ENCODE measurements at places on chromosomes 2 and 18.

DNA sequence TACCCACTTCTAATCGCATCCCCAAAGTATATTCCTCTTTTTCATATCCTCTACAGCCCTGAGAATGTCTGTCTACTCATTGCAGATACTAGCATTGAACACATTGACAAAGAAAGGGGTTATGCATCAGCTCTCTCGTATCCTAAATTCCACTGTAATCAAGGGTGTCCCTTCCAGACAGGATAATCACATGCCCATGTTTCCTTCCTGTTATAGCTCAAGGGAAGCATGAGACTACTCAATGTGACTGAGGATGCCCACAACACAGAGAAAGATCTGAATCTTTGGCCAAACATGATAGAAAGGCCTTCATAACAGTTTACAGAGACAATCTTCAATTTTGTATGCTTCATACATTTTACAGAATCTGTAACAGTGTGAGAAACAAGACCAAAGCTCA is 69.2 kb downstream of the HIBCH start:
- no peak for DNase-seq

GRCh38 chr2:162629085-162629484 is 209.5 kb downstream of the KCNH7 start:
- no peak for DNase-seq

DNA sequence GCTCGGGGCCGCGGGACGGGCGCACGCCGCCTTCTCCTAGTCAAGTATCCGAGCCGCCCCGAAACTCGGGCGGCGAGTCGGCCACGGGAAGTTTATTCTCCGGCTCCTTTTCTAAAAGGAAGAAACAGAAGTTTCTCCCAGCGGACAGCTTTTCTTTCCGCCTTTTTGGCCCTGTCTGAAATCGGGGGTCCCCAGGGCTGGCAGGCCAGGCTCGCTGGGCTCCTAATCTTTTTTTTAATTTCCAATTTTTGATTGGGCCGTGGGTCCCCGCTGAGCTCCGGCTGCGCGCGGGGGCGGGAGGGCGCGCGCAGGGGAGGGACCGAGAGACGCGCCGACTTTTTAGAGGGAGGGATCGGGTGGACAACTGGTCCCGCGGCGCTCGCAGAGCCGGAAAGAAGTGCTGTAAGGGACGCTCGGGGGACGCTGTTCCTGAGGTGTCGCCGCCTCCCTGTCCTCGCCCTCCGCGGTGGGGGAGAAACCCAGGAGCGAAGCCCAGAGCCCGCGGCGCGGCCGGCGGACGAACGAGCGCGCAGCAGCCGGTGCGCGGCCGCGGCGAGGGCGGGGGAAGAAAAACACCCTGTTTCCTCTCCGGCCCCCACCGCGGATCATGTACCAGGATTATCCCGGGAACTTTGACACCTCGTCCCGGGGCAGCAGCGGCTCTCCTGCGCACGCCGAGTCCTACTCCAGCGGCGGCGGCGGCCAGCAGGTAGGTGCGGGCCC is 617 bp downstream of the FOSL2 start:
- peak; percentile 64 for DNase-seq

GRCh38 chr2:74010087-74010541 is 25.4 kb downstream of the TET3 start:
- DNase-seq: no peak

DNA sequence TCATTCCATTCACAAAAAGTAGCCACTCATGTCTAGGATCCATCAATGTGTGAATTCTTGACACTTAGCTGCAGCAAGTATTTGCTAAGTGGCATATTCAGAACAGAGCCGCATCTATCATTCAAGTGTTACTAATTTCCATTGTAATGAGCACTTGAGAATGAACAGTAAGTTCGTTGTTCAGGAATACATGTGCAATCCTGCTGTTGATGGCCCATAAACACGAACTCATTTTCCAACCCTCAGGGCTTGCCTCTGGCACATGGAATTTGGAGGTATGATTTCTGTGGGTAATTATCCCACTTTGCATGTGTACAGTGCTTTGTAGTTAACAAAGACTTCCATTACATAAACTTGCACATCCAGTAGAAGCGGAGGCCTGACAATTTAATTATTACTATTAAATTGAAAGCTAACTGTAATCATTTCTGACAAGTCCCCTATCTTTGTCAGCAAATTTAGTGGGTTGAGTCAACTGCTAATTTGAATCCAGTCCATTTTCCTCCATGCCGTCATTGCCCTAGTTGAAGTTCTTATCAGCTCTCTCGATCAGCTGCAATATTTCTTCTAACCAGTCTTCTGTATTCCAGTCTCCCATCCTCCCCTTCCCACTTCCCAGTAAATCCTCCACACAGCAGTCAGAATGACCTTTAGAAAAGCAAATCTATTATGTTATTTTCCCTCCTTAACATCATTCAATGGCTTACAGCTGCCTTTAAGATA is 116.0 kb upstream of the AQP4 start:
- DNase-seq: no peak

- no peak for DNase-seq
Measured at GRCh38 chr2:119184512-119184911, 26.0 kb upstream of the C1QL2 start.

GRCh38 chr2:207483066-207483465 is 46.7 kb upstream of the CREB1 start:
- no peak for DNase-seq

DNA sequence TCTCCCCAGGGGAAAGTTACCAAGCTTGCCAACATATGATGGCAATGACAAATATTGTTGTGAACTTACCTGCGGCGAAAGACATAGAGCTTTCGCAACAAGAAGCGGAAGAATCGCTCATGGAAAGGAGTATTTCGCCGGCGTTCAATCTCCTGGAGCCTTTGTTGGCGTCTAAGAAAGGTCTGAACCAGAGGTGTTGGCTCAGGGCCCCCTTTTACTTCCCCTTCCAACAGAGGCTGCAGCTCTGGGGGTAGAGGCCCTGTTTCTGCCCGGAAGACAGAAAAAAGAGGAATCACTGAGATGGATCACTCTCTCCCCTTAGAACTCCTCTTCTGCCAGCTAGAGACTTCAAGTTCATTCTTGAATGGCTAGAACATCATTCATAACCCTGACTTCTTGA is 10.8 kb downstream of the GGCX start:
- DNase-seq: no peak

- no peak for DNase-seq
Measured at GRCh38 chr2:96584017-96584416, 47.5 kb downstream of the ARID5A start.

DNA sequence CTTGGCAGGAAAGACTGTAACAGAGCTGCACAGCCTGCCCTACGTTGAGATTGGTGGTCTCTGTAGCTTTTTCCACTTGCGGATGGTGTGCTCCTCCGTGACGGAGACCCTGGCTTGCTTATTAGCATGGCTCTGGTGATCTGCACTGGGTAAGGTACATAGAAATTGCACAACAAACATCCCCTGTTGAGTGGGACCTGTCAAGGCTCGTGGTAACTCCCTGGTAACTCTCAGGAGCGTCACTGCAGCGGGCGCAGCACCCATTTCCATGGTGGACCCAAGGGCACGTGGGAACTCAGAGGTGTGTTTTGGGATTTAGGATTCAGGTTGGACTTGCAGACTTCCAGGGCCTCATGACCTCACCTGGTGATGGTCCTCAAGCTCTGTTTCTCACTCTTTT is 1.1 kb downstream of the TRAF3IP1 start:
- DNase-seq: no peak

DNA sequence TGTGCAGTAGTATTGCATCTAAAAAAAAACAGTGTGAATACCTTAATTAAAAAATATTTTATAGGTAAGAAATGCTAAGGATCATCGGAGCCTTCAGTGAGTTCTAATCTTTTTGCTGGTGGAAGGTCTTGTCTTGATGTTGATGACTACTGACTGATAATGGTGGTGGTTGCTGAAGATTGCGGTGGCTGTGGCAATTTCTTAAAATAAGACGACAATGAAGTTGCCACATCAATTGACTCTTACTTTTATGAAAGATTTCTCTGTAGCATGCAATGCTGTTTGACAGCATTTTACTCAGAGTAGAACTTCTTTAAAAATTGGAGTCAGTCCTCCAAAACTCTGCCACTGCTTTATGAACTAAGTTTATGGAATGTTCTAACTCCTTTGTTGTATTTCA is 36.2 kb downstream of the GLS start:
- no peak for DNase-seq

GRCh38 chr18:4352746-4353551 is 102.2 kb downstream of the DLGAP1 start:
- DNase-seq: no peak

DNA sequence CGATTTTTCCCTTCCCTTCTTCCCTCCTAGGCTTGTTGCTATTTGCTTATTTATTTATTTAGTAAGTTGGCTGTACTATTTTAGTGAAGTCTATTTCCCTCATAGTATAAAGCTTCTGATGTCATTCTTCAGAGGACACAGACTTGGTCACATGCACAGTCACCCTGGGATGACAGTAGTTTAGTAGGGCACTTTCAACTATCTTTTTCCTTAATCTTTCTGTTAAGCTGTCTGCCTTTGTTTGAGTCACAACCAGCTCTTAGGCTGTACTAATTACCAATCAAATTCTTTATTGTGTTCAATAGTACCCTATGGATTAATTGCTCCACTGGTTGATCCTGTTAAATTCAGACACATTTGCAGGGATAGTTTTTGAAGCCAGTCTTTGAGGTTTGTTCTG is 26.9 kb upstream of the RAB31 start:
- DNase-seq: no peak

- no peak for DNase-seq
Measured at GRCh38 chr2:222332116-222332515, 33.3 kb upstream of the PAX3 start.

DNA sequence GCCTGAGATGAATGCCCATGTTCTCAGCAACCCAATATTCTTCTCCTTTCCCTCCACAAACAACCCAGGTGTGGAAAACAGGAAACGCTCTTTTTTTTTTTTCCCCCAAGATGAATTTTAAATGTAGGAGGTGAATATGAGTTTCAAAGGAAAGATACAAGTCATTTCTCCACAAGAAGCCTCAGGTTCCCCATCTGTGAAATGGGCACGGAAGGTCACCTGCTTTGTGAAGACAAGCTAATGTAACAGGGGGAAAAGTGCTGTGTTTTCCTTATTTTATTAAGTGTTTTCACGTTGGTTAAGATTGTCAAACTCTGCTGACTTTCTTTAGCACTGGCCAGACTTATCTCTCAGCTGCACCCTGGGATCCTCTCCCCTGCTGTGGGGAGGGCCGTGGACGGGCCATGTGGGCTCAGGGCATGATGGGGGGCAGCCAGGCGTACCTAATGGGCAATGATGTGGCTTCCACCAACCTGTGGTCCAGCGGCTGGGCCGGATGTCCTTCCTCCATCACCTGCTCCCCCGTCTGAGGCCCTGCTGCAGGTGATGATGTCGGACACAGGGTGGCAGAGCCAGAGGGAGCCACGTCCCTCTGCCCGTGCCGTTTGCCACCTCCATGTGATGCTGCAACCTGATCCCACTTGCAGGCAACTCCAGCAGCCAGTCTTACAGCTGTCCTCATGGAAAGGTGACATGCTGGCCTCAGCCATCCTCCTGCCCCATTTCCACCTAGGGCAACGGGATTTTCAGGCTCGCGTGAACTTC is 130.0 kb upstream of the PXDN start:
- no peak for DNase-seq

DNA sequence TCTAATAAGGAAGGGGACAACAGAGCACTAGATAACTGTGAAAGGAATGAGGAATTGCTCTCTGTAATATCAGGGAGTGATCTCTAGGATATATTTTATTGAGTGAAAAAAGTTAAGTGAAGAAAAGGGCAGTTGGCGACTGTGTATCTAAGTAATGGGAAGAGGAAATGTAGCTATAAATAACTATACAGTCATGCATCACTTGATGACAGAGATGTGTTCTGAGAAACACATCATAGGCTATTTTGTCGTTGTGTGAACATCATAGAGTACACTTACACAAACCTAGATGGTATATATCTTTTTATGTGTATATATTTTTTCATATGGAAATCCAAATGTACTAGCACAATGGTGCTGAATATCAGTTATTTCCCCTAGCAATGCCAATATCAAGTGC is 329.3 kb downstream of the TXNL1 start:
- no peak for DNase-seq

- no peak for DNase-seq
Measured at GRCh38 chr18:55479656-55480420, 108.2 kb downstream of the TCF4 start.

- DNase-seq: no peak
Measured at GRCh38 chr2:174192664-174193063, 55.7 kb downstream of the OLA1 start.

DNA sequence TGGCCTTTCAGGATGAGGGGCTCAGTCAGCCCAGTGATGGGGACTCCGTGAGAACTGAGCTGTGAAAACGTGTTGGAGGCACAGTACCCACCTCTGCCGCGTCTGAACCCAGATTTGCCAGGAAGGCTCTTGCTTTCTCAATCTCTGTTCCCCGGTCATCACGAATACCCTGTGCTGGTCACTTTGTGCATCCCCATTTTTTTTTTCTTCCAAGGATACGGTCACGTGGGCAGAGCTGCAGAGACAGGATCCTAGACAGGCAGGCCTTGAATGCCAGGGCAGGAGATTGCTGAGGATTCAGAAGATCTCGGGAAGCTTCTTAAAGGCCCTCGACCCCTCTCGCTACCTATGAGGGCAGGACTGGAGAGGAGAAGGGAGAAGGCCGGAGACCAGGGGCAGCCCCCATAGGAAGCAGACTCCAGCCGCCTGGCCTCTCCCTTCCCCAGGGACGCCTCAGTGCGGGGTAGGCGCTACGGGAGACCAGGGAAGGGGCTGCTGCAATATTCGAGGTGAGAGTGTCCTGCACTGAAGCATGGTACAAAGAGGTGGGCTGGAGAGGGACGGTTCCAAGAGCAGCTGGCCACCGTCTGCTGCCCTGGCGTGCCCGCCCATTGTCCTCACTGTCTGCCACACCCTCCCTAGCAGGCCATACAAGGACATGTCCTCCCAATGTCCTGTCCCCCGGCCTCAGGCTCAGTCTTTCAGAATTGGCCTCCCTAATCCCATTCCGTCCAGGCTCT is 29.0 kb upstream of the TAF1B start:
- no peak for DNase-seq

DNA sequence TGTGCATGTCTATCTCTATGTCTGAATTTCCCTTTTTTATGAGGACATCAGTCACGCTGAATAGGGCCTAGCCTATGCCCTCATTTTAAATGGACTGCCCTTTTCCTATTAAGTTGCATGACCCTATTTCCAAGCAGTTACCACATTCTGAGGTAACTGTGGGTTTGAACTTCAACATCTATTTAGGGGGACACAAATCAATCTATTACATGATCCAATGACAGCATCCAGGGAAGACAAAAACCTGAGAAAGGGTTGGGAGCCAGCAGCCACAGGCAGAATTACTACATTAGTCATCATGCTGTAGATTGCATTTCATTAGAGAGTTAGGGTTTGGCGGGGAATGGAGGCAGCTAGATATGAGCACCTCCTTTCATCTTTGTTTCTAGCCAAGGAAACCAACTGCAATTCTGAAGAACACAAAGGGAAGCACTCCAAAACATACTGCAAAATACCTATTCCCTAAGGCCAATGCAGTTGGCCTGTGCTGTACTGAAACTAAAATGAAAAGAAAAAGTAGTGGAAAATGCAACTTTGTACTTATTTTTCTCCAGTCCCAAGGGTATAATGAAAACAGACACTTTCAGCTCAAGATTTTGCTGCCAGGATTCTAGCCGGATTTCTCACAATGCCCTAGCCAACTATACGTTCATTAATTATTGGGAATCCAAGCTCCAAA is 40.4 kb upstream of the C1D start:
- peak; percentile 54 for DNase-seq
